ENCODE measurements at places on chromosomes 16 and 17.
A peak's percentile ranks its signal among the peaks of the same experiment; 100 is the strongest.

DNA sequence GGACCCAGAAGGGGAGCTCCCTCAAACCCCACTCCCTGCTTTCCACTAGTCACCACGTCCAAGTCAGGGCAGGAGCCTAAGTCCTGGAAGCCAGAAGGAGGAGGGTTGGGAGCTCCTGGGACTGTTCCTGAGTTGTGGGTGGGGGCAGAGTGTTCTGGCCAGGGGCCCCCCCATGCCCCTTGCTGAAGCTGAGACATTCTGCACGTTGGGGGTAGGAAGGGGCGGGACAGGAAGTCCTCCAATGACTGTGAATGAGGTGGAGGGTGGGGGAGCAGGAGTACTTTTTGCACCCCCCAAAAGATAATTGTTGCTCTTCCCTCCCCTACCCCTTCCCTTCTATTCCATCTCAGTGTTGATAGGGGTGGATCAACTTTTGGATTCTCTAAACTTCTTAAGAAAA, 21.4 kb upstream of the C17orf113 start:
- no peak for DNase-seq

- DNase-seq, result no peak
Measured at GRCh38 chr17:52170963-52171572, 12.6 kb upstream of the CA10 start.

DNA sequence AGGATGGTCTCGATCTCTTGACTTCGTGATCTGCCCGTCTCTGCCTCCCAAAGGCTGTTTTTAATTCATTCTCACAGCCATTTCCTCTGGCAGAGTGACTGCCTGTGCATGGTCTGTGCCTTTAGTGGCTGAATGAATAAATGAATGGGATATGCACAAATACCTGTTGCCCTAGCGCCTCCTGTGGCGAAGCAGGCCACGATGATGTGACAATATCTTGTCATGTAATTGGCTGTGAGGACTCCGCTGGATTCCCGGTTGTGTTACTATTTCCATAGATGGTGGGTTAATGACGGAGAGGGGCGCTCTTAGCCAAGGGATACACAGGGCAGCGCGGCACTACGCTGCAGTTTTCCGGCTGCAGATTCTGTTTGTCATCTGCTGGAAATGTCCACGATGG, 26.8 kb upstream of the ENDOV start:
- DNase-seq, result no peak

DNA sequence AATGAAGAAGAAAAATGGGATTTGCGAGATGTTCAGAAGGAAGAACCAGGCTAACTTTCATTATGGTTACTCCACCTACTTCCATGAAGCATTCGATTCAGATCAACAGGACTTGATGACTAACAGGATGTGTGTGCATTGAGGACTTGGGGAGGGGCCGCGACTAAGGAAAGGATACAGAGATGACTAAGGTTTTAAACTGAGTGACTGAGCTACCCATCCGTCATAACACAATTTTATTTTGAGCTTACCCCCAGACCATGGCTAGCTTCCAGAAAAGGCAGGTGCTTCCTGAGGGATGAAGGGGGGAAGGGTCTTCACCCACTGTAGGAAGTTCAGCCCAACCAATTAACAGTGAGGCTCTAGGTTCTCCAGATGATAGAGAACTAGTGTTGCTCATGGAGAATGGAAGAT, 2.5 kb upstream of the CDYL2 start:
- no peak for DNase-seq

GRCh38 chr17:62963296-62963695, 2.7 kb upstream of the TANC2 start:
- no peak for DNase-seq

- DNase-seq, result no peak
Measured at GRCh38 chr16:80591071-80591915, 50.5 kb downstream of the DYNLRB2 start.

- peak; percentile 5 for DNase-seq
Measured at GRCh38 chr17:44932096-44932786, 15.3 kb downstream of the KIF18B start.

GRCh38 chr17:27980043-27980442, 62.4 kb upstream of the NLK start:
- DNase-seq, result no peak

DNA sequence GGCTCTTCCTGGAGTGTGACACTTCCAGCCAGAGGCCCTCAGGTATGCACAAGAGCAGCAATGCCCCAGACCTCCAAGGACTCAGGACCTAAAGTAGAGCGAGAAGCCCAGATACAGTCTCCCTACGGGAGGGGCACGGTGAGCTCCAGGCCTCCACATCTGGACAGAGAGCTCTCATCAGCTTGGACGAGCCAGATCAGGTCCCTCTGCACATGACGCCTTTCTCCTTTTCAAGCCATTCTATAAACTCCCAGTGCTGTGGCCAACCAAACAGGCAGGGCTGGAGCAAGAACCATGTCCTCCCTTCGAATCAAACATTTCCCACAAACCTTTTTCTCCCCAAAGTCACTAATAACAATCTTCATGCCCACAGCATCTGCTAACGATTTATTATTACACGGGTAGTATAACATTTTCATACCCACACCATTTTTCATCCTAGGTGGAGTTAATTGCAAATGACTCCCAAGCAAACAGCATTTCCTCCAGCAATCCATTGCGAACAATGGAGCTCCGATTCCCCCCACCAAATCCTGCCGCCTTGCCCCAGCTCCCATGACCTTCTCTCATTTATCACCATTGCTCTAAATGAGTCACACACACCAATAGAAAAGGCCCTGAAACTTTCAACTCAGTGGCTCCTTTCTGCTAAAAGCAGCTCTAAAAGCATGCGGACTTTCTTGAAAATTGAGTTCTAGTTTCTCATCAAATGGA, 24.2 kb upstream of the NLRP1 start:
- DNase-seq, result no peak

DNA sequence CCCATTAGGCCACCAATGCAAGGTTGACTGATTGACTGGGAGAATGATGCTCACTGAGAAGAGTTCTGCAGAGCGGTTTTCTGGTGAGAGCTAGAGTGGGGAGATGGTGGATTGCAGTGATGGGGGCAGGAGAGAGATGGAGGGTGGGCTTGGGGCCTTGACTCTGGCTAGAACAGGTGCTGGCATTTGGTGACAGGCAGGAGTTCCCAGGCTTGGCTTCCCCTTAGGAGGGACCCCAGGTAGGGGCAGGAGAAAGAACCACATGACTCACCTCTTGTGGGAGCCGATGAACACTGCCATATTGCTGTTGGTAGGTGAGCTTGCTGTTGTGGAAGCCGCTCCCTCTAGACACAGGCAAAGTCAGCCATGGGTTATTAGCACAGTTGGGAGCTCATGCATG, 8.0 kb downstream of the CD300LB start:
- no peak for DNase-seq

- no peak for DNase-seq
Measured at GRCh38 chr16:16021020-16021419, 71.6 kb downstream of the ABCC1 start.

DNA sequence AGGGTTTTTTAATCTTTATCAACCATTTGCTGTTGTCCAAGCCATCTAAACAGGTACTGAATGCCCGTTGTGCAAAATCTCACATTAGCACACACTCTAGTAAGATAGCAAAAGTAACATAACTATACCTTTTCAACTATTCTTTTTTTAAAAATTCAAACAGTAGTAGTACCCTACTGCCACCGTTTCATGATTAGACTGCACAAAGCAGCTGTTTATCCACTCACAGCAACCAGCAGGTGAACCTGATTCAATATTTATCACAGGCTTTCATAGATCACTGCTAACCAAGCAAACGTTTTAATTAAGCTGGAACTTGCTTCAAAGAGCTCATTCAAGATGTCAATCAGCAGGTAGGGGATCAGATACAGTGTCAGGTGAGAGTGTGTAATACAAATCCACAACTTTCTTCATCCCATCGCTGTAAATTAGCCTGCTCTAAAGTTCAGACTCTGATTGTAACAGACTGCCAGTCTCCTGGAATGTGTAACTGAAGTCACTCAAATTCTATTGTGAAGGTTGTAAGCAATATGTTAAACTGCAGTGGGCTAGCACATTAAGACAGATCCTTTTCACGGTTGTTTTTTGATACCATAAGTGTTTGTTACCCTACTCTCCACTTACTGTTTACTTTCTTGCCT, 47.3 kb downstream of the BRIP1 start:
- no peak for DNase-seq

- no peak for DNase-seq
Measured at GRCh38 chr16:58578642-58579041, 51.0 kb downstream of the CNOT1 start.

DNA sequence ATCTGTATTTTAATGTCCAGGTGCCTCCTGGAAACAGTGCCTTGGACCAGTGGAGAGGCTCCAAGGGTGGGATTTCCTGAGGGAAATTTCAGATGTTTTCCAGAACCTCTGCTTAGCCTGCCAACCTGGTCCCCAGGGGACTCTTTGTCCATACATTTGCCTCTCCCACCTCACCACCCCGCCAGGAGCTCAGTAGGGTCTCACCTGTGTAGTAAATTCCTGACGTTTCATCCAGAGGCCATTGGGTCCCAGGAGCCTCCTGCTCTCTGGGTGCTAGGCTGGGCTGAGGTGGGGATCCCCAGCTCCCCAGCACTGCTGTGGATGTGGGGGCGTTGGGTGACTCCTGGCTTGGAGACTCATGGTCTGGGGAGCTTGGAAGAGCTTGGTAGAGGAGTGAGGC, 2.7 kb downstream of the NLRP1 start:
- DNase-seq, result no peak

DNA sequence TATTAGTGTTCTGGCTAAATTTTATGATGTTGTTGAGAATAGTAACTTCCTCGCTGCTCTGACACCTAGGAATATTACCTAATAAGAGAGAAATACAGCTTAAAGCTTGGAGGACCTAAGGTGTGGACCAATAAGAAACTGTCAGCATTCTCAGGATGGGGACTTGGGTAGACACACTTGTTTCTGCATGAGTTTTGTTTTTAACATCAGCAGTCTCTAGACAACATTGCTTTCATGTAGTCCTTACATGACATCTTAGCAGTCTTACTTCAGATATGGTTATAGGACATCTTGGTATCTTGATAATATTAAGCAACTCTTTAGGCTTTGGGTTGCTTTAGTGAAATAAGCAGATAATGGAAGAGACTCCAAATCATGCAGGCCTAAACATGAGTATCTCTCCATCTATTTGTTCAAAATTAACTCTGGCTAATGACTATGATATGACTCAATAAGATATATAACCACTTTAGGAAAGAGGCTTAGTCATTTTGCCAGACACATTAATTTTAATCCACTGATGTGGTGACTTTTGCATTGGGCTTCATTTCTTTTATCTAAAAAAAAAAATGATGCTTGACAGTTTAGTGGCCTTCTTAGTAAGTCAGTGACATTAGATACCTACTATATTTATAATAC, 84.5 kb downstream of the WNT3 start:
- no peak for DNase-seq

DNA sequence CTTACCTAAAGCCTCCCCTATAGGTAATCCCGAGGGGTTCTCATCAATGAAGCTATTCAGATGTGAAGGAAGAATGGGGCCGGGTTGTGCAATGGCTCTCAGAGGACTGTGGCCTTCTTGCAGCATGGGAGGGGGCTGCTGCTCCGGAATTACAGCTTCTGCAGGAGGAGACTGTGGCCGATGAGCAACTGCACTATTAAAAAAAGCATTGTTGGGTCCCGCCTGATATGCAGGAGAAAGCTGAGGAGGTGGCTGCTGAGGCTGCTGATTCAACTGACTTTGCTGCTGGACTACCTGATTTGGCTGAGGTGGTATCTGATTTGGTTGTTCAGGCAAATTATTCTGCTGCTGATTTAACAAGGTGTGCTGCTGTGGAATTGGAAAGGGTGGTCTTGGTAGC, 64.8 kb downstream of the CACNG1 start:
- DNase-seq, result no peak

GRCh38 chr17:1190751-1191331, 11.1 kb upstream of the ABR start:
- no peak for DNase-seq

DNA sequence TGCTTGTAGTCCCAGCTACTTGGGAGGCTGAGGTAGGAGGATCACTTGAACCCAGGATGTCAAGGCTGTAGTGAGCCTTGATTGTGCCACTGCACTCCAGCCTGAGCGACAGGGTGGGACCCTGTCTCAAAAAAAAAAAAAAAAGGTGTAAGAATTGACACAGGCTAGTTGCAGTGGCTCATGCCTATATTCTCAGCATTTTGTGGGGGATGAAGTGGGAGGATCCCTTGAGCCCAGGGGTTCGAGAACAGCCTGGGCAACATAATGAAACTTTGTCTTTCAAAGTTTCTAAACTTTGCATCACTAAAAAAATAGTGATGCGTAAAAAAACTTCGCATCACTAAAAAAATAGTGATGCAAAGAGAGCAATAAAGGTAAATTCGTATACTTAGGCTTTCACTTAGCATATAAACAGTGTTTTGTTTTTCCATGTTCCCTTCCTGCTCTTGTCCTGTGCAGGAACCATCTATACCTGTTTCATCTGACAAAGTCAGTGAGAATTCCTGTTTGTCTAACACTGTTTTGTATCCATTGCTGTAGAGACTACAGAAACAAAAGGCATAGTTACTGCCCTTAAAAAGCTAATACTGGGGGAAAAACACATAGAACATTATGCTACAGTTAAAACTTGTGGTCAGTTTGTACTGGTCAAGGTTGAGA, 32.1 kb downstream of the CTCF start:
- DNase-seq, result no peak

- no peak for DNase-seq
Measured at GRCh38 chr16:83819361-83819760, 11.6 kb downstream of the HSBP1 start.

DNA sequence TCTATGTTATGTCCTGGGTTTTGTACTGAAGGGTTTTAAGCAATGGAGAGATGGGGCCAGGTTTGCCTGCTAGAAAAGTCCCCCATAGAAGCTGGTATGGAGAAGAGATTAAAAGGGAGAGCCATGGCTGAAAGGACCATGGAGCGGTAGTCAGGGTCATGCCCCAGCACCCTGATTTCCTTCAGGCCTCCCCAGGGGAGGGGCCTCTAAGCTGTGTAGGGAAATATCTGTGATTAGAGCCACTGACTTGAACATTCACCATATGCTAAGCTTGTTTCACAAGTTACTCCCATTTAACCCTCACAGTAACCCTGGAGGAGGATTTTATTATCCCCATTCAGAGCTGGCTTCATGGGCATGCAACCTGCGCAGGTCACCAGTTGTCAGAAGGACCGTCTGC, 3.8 kb upstream of the ATP2A3 start:
- no peak for DNase-seq

DNA sequence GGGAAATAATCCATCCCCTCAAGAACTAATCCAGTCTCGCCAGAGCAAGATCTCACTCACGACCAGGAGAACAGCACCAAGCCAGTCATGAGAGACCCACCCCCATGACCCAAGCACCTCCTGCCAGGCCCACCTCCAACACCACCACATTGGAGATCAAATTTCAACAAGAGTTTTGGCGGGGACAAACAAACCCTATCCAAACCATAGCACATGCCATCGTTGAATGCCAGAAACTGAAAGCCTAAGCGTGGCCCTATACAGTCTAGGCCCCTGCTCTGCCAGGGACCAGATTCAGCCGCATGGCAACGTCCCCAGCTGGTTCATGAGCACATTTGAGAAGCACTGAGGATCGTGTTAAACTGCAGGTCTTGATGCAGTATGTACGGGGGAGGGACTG, 57.3 kb downstream of the AXIN2 start:
- DNase-seq, result no peak

- DNase-seq, result no peak
Measured at GRCh38 chr16:66487580-66488275, 60.6 kb downstream of the BEAN1 start.
